ENCODE measurements at places on chromosomes 4 and X.

- DNase-seq, result no peak
These were observed 182.2 kb upstream of the STK26 start for GRCh38 chrX:131840799-131841495.

DNA sequence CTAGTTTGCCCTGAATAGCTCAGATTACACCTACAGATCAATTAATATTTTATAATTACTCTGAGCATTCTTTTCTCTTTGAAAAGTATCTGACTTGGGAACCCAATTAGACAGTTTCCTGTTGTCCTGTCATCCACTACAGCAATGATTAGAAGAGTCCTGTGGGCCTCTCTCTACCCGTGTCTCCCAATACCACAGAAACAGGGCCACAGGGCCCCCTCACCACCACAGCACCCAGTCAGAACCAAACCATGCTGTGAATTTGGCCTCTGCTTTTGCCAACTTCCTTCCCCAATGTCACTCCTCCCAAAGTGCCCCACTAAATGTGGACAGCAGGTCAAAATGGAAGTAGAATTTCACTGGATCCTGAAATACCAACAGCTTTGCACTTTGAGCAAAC, 10.3 kb downstream of the USP46 start:
- DNase-seq, result no peak

DNA sequence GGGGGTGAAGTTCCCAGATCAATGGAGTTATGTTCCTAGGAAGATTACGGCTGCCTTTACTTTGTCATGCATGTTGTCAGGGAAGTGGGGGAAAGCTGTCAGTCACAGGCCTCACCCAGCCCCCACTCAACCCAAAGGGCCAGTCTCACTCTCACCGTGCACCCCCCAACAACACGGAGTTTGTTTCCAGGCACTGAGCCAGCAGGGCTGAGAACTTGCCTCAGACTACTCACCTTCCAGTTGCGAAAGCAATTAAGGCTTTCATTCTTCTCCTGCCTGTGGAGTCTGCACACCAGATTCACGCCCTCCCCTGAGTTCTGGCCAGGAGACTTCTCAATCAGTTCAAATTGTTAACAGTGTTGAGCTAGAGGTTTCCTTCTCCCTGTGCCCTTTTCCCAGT, 114.3 kb downstream of the SH3BGRL start:
- no peak for DNase-seq

- no peak for DNase-seq
These were observed 290.7 kb upstream of the TENM3 start for GRCh38 chr4:181952478-181952877.

DNA sequence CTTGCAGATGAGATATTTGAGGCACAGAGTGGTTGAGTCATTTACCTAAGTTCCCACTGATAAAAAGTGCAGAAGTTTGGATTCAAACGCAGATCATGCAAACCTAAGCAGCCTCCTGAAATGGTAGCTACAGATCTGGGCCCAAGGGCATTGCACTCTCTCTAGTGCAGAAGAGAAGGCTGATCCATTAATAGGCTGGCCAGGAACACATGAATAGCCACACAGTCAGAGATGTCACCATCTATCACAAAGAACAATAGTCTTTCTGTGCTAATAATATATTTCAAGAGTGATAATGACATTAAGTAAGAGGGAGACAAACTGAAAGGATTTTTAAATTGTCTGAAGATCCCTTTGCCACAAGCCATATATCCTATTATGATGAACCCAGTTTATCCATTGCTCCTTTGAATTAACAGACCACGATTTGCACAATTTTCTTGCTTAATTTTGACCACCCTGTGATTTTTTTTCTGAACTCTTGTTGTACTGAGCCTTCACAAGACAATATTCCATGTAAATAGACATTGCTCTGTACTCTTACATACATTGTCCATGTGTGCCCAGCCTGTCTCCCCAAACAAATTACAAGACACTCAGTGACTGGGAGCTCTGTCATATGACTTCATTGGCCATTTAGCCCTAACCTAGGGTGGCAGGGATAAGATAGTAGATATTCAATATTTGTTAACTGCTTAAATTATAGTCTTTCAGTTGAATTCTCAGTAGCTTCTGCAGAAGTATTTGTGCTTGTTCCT, 112.4 kb upstream of the RBPJ start:
- no peak for DNase-seq

All from stimulated activated CD8-positive, alpha-beta memory T cell treated with anti-CD3 and anti-CD28 coated beads, Interleukin-15, amount 100 ng/mL, for 4 hours (primary cell).